ENCODE measurements at places on chromosomes 5 and 9.

GRCh38 chr5:76165711-76166374 lies 82.7 kb downstream of the SV2C start:
- no peak for DNase-seq

- DNase-seq: no peak
These were observed 40.4 kb upstream of the HAND1 start for GRCh38 chr5:154518438-154518867.

GRCh38 chr5:128116445-128116844 lies 32.9 kb downstream of the SLC12A2 start:
- no peak for DNase-seq

GRCh38 chr9:100308965-100309564 lies 43.7 kb downstream of the TEX10 start:
- no peak for DNase-seq

GRCh38 chr5:169085212-169085611 lies 215.7 kb downstream of the SLIT3 start:
- no peak for DNase-seq

GRCh38 chr9:106322706-106323245 lies 540.2 kb upstream of the ZNF462 start:
- DNase-seq: no peak

- DNase-seq: no peak
These were observed 142.8 kb downstream of the BARX1 start for GRCh38 chr9:93812410-93812668.

- DNase-seq: no peak
These were observed 51.7 kb downstream of the ARHGAP26 start for GRCh38 chr5:142821733-142822487.

GRCh38 chr9:93264338-93265125 lies 80.6 kb downstream of the WNK2 start:
- DNase-seq: no peak

GRCh38 chr5:171428168-171428696 lies 8.8 kb downstream of the FGF18 start:
- no peak for DNase-seq

- no peak for DNase-seq
These were observed 31.6 kb downstream of the B4GALT1 start for GRCh38 chr9:33135470-33135958.

GRCh38 chr5:173664154-173664526 lies 47.7 kb upstream of the BOD1 start:
- no peak for DNase-seq

DNA sequence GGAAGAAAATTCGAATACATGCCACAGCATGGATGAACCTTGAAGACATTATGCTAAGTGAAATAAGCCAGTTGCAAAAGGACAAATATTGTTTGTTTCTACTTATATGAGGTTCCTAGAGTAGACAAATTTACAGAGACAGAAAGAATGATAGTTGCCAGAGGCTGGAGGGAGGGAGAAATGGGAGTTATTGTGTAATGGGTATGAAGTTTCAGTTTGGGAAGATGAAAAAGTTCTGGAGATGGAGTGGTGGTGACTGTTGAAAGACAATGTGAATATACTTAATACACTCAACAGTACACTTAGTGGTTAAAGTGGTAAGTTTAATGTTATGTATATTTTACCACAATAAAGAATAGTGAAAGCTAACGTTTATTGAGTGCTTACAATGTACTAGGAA lies 99.6 kb upstream of the SLC44A1 start:
- DNase-seq: no peak

- no peak for DNase-seq
These were observed 107.1 kb downstream of the OXCT1 start for GRCh38 chr5:41763081-41763480.

- DNase-seq: no peak
These were observed 48.1 kb upstream of the SH3PXD2B start for GRCh38 chr5:172502410-172502809.

DNA sequence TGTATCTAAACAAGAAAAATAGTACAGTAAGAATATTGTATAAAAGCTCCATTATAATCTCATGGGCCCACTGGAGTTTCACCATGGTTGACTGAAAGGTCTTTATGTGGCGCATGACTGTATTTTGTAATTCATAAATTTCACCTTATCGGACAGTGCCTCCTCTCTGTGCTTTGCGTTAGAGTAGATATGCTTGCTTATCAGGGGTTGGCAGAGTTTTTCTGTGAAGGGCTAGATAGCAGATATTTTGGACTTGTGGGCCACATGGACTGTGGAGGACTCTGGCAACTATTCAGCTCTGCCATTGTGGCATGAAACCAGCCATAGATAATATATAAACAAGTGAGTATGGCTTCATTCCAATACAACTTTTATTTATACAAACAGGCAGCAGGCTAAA lies 23.2 kb downstream of the GAPVD1 start:
- no peak for DNase-seq

- DNase-seq: no peak
These were observed 442.2 kb upstream of the MPDZ start for GRCh38 chr9:13721481-13722235.

DNA sequence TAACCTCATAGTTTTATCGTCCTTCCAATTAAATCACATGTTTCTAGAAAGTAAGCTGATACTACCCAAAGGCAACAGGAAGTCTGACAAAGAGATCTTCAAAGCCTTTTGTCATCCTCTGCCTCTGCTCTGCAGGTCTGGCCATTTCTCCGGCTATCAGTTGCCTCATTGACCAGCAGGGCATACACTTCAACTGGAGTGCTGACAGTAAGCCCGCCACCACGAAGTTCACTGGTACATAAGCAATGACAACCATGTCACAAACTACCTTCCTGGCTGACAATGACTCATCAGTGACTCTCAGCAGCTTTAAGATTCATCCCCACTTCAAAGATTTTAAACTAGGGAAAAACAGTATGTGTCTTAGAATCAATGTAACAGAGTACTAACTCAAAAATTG lies 20.6 kb downstream of the SPTLC1 start:
- DNase-seq: no peak

- DNase-seq: no peak
These were observed 35.1 kb upstream of the ATG10 start for GRCh38 chr5:81936750-81937149.

- no peak for DNase-seq
These were observed 130.9 kb downstream of the ERCC6L2 start for GRCh38 chr9:96006296-96006879.

- DNase-seq: no peak
These were observed 76.6 kb upstream of the TBCA start for GRCh38 chr5:77852514-77853352.
